ENCODE measurements at places on chromosomes 13 and 19. TPM values are rescaled to one million over a fixed set of nuclear protein-coding genes. Genes with fewer than 3 reads are reported as not detected.

Gene SHISA2
- total RNA-seq, result not detected

Gene ATXN8OS
- total RNA-seq, result not detected

Gene SPC24
- total RNA-seq, result 106 TPM

Gene ZNF57
- total RNA-seq, result 7.8 TPM

Gene AP1M2
- 0.33 TPM for total RNA-seq

Gene BCL3
- total RNA-seq, result 2.4 TPM

Gene SLC6A16
- total RNA-seq, result 0.95 TPM

Gene THSD1
- total RNA-seq, result 0.09 TPM

Gene ZNF506
- 0.31 TPM for total RNA-seq

Gene NANOS2
- not detected for total RNA-seq

Gene ZNF230
- total RNA-seq, result 3.1 TPM

Gene PSPN
- total RNA-seq, result 1.1 TPM

Gene METTL21C
- not detected for total RNA-seq

Gene ADGRE3
- total RNA-seq, result not detected

Gene MARK4
- 29.4 TPM for total RNA-seq

Gene SKA3
- total RNA-seq, result 35.9 TPM

Gene C19orf33
- not detected for total RNA-seq
